ENCODE measurements at places on chromosomes 3 and 15. TPM values are rescaled to one million over a fixed set of nuclear protein-coding genes. Genes with fewer than 3 reads are reported as not detected.

Gene CPB1
- 3.6 TPM for total RNA-seq

Gene ARHGEF3
- total RNA-seq = 18.3 TPM

Gene MINAR1
- total RNA-seq = 0.38 TPM

Gene MUC20
- total RNA-seq = 5.0 TPM

Gene PLA1A
- total RNA-seq = 3.3 TPM

DNA sequence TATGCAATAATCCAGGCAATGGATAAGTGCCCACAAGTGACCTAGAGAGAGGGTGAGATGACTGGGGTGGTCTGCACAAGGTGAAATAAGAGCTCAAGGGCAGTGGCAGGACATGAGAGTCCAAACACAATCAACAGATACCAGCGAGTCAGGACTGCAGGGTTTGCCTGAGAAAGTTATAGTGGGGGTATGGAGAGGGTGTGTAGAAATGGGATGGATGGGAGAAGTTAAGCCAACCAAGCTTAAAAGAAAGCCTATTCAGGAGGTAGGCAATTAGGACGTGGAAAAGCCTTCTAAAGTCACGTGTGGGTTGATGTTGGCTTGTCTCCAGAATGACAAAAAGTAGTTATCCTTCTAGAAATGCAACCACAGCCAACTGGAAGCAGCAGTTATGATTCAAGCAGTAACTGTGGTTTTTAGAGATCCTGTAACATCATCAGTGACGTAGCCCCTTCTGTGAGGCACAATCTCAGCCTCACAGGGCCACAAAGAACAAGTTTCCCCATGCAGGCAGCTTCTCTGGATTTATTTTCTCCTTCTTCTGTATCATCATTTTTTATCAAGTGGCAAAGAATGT is 56.1 kb downstream of the FAM174B start:
- DNase-seq = no peak

- no peak for DNase-seq
Measured at GRCh38 chr3:63405882-63406281, 127.8 kb downstream of the SYNPR start.

DNA sequence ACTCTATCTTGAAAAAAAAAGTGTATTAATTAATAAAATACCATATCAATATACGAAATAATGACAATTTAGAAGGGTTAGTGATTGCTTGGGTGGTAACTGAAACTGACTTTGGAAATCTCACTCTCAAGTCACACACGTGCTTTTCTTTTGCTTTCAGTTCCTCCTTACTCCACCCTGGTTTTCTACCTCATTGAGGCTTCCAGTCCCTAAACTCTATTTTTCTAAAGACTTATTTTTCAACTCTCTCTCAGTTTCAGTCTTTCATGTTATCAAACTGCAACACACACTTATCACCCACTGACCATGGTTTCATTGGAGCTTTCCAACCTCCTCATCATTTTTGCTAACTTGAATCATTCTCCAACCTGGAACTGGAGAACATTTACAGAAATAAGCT is 23.5 kb downstream of the IL12A start:
- no peak for DNase-seq

DNA sequence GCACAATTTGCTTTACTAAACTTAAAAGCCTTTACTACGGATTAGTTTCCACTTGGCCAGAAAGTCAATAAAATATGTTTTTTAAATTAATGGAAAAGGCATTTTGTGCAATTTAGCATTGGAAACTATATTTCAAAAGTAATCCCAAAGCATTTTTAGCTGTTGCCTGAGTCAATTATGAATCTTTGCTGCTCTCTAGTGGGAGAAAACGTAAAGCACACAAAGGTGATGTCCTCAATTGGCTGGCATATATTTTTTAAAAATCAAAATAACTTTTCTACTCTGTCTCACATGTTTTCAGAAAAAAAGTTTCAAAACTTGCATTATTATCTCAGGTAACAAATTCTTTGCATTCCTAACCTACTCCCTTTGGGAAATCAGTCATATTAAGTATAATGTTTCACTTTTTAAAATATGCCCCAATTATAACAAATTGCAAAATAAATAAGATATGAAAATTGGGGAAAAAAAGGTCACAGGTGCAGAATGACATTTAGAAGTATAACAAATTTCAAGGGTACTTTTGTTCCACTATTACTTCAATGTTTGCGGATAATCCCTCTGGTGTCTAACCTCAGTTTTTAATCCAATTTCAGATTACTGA is 47.2 kb upstream of the TEX55 start:
- DNase-seq = no peak

- DNase-seq = no peak
Measured at GRCh38 chr3:149340310-149340933, 7.0 kb upstream of the TM4SF18 start.

- no peak for DNase-seq
Measured at GRCh38 chr3:141735176-141735575, 2.9 kb upstream of the RNF7 start.

DNA sequence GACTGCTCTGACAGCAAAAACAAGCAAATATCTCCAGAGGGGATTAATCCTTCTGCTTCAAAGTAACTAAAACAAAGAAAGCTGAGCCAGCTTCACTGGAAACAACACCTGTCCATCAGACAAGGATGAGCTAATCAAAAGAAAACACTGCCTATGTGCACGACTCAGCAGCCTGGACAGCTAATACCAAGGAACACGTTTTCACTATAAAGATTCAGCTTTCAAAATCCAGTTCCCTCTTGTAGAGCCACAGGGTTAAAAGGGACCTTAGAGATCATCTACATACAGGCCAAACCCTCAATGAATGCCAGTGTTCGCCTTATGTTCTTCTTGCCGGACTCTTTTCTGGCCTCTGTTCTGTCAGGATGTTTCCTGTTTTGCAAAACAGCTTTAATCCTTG is 6.9 kb downstream of the TUSC7 start:
- DNase-seq = no peak

DNA sequence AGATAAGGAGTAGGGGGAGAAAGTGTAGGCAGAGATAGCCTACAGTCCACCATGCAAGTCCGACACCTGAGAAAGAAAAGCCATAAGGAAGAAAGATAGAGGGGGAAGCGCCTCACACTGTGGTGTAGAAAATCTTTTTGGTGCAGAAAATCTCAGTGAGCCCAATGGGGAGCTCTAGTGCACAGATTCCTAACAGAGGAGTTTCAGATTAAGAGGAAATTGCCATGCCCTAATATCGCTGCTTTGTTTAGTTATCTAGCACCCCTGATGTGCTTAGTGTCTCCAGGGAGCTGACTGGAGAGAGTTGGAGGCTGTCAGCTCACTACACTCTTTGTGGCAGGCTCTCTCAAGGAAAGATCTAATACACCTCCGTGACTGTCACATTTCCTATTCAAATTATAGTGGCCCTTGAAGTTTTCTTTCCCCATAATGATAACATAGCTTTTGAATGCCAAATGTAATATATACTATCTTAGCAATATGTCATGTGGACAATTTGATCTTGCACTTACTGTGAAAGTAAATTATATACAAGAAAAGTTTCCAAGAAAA is 33.7 kb downstream of the CGGBP1 start:
- DNase-seq = no peak

DNA sequence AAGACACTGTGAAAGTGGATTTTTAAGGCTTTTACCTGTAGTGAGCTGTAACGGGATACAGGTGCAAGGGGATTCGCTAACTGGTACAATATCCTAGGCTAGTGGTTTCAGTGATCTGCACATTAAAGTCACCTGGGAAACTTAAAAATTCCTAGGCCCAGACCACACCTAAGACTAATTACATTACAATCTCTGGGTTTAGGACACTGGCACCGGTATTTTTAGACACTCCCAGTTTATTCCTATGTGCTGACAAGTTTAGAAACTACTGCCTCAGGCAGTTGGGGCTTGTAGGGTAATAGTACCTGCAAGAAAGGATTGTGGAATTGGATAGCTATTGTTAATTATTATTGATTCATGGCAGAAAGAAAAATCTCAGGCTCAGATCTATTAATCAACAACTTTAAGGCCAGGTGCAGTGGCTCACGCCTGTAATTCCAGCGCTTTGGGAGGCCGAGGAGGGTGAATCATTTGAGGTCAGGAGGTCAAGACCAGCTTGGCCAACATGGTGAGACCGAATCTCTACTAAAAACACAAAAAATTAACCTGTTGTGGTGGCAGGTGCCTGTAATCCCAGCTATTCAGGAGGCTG is 50.4 kb upstream of the CASR start:
- DNase-seq = no peak

- DNase-seq = no peak
Measured at GRCh38 chr3:59611649-59612443, 562.0 kb upstream of the CFAP20DC start.

- no peak for DNase-seq
Measured at GRCh38 chr3:71432044-71432975, 151.2 kb downstream of the FOXP1 start.

GRCh38 chr3:137097386-137097785 is 139.6 kb downstream of the IL20RB start:
- no peak for DNase-seq

- no peak for DNase-seq
Measured at GRCh38 chr3:64954995-64955636, 267.3 kb upstream of the ADAMTS9 start.

GRCh38 chr3:130048726-130049125 is 32.9 kb upstream of the ALG1L2 start:
- DNase-seq = no peak

DNA sequence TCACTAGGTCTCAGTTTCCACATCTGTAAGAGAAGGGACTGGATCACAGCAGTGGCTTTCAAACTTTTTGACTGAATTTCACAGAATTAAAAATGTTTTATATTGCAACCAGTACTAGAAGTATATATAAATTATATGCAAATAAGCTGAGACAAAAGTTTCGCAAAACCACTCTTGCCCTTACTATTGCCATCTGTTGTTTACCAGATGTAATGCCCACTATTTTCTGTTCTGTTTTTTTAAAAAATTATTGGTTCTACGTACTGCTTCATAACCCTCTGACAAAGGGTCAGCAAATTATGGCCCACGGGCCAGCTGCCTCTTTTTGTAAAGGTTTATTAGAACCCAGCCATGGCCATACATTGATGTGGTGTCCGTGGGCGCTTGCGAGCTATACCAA is 44.8 kb downstream of the PDIA5 start:
- DNase-seq = no peak

DNA sequence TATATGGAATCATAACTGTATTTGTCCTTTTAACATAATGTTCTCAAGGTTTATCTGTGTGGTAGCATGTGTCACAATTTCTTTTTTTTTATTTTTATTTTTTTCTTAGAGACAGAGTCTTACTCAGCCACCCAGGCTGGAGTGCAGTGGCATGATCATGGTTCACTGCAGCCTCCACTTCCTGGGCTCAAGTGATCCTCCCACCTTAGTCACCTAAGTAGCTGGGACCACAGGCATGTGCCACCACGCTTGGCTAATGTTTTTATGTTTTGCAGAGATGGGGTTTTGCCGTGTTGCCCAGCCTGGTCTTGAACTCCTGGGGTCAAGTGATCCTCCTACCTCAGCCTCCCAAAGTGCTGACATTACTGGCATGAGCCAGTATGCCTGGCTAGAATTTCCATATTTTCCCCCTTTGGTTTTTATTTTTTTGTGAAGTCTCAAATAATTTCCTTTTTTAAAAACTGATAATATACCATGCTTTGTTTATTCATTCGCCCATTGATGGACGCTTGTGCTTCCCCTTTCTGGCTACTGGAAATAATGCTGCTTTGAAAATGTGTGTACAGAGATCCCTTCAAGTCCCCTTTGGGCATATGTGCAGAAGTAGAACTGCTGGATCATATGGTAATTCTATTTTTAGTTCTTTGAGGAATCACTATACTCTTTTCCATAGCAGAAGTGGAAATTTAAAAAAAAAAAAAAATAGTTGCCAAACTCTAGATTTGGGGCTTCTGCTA is 28.4 kb downstream of the TMEM40 start:
- DNase-seq = no peak

GRCh38 chr3:114775395-114775794 is 371.7 kb downstream of the ZBTB20 start:
- no peak for DNase-seq

DNA sequence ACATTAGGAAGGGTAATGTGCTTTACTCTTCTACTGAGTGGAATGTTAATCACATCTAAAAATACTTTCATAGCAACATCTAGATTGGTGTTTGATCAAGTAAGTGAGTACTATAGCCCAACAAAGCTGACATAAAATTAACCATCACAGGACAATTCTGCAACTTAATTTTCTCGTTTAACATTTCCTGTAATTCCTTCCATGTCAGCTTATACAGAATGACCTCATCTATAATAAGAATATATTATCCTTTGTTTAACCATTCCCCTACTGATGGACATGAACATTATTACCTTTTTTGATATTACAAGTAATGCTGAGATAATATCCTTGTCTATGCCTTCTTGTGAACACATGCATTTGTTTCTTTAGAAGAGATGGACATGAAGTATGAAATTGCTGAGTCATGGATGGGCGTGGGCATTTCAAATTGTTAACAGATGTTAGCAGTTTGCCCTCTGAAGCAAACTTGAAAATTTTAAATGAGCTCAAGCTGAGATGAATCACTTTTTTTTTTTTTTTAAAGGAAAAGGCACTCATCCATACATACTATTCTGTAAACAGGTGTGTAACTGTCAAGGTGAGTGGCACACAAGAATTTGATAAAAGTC is 85.1 kb downstream of the OXNAD1 start:
- DNase-seq = no peak

DNA sequence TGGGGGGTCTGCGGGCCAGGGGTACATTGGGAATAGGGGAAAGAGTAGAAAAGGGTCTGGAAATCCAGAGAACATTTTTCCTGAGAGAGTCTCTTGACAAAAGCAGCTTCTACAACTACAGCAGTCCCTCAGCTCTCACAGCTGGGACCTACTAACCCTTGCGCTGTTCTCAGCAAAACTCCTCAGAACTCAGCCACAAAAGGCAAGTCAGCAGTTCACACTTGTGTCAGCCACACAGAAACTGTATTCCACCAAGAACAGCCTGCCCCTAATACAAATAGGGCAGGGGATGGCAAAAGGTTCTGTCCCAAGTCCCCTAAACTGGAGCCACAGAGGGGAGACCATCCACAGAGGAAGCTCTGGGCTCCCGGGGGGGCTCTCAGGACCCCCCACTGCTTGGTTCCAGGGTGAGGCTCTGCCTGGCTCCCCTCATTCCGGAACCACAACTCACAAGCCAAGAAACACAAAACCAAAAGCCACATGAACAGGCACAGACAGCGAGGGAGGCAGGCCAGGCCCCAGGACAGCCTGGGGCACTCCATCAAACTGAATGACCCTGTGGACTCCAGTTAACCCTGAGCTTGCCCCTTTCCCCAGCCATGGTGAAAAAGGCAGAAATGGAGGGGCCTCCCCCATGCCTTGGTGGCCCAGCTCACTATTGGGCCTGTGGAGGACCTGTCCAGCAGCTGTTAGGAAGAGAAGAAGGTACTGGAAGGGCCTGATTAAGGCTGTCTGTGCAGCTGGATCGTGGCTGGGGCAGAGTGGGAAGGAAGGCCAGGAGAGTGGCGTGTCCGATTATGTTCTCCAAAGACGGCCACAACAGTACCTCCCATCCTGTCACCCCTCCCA is 162.0 kb downstream of the CHSY1 start:
- DNase-seq = no peak
